ENCODE measurements at places on chromosomes 2 and 18. TPM values are rescaled to one million over a fixed set of nuclear protein-coding genes. Genes with fewer than 3 reads are reported as not detected.

The KIAA1328 gene
- 7.8 TPM for total RNA-seq

The KANSL1L gene
- 23.3 TPM for total RNA-seq

The LOXHD1 gene
- total RNA-seq = 0.08 TPM

The CDK15 gene
- total RNA-seq = not detected

The CAPN13 gene
- total RNA-seq = not detected

The REG3G gene
- not detected for total RNA-seq

The TCF7L1 gene
- not detected for total RNA-seq

The MRO gene
- total RNA-seq = not detected

The METTL4 gene
- total RNA-seq = 32.5 TPM

The GCG gene
- total RNA-seq = not detected
